ENCODE measurements at places on chromosomes 11 and 22. TPM values are rescaled to one million over a fixed set of nuclear protein-coding genes. Genes with fewer than 3 reads are reported as not detected.

GRCh38 chr22:24325105-24325757, 54.6 kb downstream of the SPECC1L start:
- peak; percentile 42 for DNase-seq

The MFNG gene
- 0.18 TPM for polyA plus RNA-seq

- DNase-seq = no peak
Measured at GRCh38 chr11:27672836-27673464, 27.3 kb downstream of the BDNF start.

GRCh38 chr11:16946477-16947282, 67.5 kb downstream of the PLEKHA7 start:
- DNase-seq = no peak

DNA sequence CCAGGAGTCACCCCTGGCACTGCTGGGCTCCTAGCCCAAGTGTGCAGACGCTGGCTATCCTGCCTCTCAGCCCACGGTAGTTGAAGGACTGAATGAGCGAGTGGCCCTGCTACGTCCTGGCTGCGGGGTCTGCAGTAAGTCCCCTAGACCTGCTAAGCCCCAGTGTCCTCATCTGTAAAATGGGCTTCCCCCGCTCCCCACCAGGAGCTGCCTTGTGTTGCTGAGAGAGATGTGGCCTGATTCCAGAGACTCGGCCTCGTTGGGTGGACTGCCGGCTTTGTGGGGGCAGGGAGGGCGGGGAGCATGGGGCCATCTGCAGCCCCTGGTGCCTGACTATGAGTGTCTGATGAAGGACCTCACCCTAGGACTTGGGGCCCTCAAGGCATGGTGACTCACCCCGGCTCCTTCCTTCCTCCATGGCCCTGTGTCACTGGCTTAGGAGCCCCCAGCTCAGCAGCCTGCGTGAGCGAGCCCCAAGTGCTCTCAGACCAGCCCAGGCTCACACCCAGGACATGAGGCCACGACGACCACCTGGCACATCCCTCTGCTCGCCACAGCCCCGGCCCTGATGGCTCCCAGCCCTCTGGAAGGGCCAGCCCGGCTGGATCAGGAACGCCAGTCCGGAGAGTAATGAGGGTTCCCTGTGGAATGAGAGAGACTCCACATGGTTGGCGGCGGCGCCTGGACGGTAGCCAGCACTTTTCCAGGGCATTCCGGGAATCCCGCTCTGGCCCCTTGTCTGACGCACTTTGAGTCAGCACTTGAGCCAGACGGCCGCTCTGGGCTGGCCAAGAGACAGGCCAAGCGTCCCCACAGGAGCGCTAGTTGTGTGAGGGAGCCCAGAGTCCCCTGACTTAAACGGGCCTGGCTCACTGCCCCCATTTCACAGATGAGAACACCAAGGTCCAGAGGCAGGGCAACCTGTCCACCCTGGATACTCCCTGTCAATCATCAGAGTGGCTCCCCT, 50.5 kb upstream of the SHISAL1 start:
- peak; percentile 85 for DNase-seq

The RFPL1 gene
- not detected for polyA plus RNA-seq

GRCh38 chr22:38696606-38697424, 3.9 kb downstream of the JOSD1 start:
- DNase-seq = no peak

GRCh38 chr22:26891429-26891828, 234.0 kb downstream of the MIAT start:
- no peak for DNase-seq

GRCh38 chr11:11446564-11446963, 93.5 kb upstream of the CSNK2A3 start:
- no peak for DNase-seq

GRCh38 chr11:431921-432320, 9.9 kb downstream of the ANO9 start:
- DNase-seq = peak; percentile 36

GRCh38 chr11:110297726-110298300, 1.4 kb upstream of the RDX start:
- no peak for DNase-seq

The MTCH2 gene
- 132 TPM for polyA plus RNA-seq

- DNase-seq = no peak
Measured at GRCh38 chr22:32042924-32043323, at the start of gene SLC5A1. SLC5A1 (plus strand) TSS chr22:32043261; CDS start chr22:32043282, 21 bp downstream.

The LAMTOR1 gene
- polyA plus RNA-seq = 129 TPM

The SLC43A1 gene
- 4.4 TPM for polyA plus RNA-seq

The OR2AT4 gene
- not detected for polyA plus RNA-seq

DNA sequence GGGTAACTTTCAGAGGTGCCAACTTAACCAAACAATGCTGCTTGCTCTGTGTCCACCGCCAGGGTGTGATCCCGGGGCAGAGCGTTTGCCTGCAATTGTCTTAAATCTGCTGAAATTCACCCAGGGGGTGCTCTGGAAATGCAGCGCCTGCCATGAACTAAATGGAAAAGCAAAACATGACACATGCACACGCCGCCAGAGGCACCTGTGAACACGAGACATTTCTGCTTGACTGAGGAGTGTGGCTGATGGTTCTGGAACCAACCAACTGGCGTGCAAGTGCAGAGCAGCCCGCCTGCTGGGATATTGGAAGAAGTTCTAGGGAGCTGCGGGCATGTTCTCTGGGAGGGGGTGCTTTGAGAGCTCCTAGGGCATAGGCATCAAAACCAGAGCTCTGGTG, 30.4 kb downstream of the DSCAML1 start:
- no peak for DNase-seq

The APOL2 gene
- polyA plus RNA-seq = 8.3 TPM

- no peak for DNase-seq
Measured at GRCh38 chr11:61675826-61676225, 4.4 kb upstream of the DAGLA start.

DNA sequence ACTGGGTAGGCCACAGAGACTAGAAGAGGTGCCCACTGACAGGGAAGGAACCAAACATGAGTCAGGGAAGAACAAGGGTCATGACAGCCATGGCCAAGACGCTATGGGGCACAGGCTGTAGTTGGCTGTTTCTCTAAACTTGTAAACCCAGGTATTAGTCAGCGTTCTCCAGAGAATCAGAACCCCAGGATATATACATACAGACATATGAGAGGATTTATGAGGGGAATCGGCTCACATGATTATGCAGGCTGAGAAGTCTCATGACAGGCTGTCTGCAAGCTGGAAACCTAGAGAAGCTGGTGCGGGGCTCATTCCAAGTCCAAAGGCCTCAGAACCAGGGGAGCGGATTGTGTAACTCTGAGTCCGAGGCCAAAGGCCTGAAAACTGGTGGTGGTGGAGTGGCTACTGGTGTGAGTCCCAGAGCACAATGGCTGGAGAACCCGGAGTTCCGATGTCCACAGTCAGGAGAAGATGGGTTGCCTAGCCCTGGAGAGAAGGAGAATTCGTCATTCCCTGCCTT, 29.7 kb upstream of the CD81 start:
- no peak for DNase-seq

The GAB2 gene
- 6.0 TPM for polyA plus RNA-seq

DNA sequence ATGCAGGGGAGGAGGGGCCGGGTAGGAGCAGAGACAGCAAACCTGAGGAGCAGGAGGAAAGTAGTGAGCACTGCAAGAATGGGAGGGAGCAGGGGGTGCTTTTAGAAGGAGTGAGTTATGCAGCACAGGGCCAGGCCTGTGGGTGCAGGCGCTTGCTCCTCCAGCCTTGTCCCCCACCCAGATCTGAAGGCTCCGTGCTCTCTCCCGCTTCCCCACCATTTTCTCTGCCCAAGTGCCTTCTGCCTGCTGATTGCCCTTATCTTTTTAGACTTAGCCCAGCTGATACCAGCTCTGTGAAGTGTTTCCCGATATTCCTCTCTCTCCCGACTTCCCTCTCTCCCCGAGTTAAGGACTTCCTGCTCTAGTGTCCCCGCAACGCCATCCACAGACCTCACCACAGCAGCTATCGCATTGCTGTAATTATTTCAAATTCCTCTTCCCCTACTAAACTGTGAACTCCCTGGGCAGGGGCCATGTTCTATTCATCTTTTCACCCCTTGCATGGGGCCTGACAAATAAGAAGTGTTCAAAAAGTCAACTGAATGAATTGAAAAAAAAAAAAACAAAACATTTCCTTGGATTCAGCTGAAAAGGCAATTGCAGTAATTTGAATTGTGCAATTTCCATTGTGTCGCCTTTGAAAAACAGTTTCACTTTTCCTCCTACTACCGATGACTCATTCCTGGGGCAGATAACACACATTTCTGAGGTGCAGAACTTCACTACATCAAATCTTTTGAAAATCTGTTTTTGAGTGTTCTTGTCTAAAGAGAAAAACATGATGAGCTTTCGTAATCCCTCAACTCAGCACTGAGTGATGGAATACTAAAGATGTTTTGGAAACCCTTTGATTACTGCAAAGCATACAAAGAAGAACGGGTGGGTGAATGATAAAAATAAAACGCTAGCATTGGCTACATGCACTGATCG, 69.7 kb upstream of the BMAL1 start:
- DNase-seq = no peak

DNA sequence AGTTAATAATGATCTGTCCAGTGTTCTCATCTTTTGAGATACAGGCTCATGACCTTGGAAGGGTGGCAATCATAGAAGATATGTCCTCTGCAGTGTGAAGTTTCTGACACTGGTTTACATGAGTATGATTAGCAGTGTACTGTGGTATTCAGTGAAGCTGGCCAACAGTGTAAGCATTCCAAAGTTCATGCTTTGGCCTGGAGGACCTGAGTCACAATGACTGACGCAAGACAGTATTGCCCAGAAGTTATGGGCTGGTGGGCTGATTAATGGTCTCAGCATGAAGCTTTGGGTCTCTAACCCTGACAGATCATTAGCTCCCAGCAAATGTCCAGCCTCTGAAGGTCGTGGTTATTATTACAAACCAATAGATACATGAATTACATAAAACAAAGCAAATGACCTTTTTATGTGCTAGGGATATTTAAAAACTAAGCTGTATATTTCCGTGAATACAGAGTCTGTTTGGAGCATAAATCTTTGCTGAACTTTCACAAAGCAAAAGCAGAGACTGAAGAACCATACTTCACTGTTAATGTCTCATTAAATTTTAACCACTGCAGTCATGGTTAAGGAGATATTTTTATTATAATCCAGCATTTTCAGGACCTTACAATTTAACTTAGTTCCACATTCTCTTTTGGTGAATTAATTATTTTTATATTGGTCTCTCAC, 28.3 kb upstream of the USP47 start:
- no peak for DNase-seq

The APOL5 gene
- not detected for polyA plus RNA-seq

DNA sequence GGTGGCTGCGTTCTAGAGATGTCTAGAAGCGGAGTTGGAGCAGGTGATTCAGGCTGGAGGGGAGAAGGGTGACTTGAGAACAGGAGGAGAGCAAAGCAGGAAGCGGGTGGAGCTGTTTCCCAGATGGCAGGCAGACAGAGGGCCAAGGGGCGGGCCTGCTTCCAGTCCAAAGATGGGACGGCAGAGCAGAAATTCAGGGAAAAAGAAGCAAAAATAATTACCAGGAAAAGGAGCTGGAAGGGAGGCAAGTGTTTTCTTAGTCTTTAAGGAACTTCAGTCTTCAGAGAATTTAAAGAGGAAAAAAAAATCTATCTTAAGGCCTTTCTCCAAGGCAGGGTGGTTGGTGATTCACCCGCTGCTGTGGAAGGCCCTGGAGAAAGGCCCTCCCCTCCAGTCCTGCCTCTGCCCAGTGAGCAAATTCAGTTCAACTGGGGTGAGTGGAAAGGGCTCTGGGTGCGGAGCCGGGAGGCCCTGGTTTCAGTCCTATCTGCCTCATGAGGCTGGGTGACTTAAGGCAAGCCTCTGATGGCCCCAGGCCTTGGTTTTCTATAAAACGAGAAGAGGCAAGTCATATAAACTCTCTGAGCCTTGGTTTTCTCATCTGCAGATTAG, 4.5 kb upstream of the CREB3L1 start:
- no peak for DNase-seq

DNA sequence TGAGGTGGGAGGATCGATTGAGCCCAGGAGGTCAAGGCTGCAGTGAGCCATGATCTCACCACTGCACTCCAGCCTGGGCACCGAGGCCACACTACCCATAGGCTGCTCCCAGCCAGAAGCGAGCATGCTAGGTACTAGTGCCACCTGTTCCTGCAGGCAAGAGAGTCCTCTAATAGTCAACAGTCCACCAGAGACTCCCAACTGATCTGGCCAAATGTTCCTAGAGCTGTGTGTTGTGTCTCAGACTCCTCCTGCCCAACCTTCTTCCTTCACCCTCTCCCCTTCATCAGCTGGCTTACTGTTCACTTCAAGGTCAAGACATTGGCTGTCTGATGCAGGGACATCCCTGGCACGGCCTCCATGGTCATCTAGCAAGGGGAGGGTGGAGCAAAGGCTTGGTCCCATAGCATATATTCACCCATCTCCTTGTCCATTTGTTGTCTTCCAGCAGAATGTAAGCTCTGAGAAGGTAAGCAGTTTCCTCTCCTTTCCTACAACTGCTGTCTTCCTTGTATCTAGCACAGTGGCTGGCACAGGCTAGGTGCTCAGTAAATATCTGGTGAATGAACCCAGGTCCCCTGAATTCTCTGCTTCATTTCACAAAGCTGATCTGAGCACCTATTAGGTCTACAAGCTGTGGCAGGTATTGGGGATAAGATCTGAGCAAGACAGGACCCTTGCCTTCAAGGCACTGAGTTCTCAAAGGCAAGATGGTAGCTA, 126.2 kb upstream of the SERPIND1 start:
- DNase-seq = no peak

The PRDX5 gene
- polyA plus RNA-seq = 1,000 TPM

The MRGPRE gene
- polyA plus RNA-seq = not detected

DNA sequence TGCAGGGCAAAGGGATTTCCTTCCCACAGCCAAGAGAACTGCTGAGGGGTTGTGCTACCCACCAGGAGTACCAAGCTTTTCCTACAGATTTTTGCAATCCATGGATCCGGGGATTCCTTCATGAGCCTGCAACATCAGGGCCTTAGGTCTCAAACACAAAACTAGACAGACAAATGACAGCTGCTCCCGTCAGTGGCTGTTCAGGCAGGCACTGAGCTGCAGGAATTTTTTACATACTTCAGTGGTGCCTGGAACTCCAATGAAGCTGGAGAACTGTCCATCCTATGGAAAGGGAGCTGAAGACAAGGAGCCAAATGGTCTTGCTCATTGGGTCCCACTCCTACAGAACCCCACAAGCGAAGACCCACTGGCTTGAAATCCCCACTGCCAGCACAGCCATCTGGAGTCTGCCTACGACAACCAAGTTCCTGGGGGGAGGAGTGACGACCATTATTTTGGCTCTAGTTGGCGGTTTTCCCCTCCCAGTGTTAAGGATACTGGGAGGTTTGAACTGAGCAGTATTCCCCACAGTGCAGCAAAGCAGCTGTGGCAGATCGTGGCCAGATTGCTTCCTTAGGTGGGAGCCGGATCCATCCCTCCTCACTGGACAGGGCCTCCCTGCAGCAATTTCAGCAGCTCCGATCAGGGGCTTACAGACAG, 157.7 kb upstream of the TMEM45B start:
- no peak for DNase-seq

GRCh38 chr22:20241579-20242392, 26.3 kb downstream of the RTN4R start:
- no peak for DNase-seq
